ENCODE measurements at places on chromosomes 16 and 17.

- no peak for DNase-seq
Measured at GRCh38 chr17:39729280-39729851, 966 bp downstream of the MIEN1 start.

- no peak for DNase-seq
Measured at GRCh38 chr17:48642059-48642842, 16.1 kb upstream of the HOXB9 start.

DNA sequence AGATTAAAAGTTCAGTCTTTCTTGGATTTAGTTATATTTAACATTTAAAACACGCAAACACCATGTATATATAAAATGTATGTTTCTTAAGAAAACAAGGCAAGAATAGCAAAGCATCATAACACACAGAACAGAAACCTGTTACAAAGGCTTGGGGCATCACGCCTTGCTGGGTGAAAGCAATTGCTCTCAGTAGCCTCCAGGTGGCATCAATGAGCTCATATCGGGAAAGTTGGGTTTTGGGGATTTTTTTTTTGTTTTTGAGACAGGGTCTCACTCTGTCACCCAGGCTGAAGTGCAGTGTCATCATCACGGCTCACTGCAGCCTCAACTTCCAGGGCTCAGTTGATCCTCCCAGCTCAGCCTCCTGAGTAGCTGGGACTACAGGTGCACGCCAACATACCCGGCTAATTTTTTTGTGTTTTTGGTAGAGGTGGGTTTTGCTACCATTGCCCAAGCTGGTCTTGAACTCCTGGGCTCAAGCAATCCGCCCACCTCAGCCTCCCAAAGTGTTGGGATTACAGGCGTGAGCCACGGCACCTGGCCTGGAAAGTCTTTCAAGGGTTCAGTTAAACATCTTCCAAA, 56.9 kb downstream of the CYB5D2 start:
- DNase-seq: peak; percentile 32

DNA sequence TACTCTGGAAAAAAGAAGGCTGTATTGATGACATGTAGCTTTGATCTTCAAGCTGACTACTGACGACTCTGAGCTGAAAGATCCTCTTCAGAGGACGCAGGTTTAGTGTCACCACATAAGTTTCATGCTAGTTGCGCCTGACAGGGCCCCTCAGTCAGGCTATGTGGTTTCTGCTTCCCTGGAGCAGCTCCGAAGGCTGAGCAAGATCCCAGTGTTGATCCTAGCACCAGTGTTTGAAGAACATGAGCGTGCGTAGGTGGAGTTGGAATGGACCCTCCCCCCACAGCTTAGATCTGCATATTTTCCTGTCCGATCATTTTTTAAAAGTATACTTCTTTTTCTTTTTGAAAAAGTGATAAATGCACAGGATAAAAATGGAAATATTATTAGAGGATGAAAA, 17.3 kb downstream of the BANP start:
- DNase-seq: no peak

DNA sequence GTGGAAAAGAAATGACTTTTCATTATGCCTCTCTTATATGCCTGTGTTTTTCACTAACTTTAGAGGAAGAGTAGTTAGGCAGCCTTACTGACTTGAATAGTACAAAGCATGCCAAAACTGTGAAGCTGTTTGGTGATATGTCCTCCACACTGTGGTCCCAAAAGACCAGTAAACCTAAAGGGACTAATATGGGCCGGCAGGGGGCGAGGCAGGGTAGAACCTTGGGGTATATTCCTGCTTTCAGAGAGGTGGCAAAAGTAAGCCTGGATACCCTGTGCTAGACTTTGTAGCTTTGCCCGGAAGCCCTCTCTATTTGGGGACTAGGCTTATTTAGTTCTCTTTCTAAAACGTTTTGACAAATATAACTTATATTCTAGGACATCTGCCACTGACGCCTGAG, 36.5 kb upstream of the VWA3A start:
- DNase-seq: no peak

- DNase-seq: no peak
Measured at GRCh38 chr16:80852261-80852872, 48.0 kb upstream of the CDYL2 start.

DNA sequence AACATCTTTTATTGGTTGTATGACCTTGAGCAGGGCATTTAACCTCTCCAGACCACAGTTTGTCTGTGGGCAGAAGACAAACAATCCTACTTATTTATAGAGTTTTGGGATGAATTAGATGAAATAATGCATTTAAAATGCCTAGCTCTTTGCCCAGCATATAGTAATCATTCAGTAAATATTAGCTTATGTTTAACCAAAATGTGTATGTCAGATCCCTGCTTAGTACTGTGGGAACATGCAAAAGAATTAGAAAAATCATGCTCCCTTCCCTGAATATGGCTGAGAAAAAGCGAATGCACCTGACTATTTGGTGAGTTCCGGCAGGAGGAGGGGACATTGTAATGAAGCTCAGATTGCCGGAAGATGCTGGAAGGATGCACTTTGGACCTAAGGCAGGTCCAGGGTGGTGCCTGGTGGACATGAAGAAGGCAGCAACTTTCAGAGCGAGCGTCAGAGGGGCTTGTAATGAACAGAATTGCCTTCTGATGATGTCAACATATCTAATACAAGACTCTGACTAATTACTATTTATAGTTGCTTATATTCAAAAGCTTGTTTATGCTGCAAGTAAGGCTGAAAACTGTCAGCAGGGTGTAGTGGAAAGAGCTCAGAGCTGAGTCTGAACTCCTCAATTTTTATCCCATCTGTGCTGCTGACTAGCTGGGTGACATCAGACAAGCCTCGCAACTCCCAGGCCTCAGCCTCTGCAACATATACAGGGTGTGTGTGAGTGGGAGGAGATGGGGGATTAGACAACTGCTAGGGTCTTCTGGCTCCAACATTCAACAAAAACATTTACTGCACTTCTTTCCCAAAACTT, 221.2 kb downstream of the PRKCA start:
- DNase-seq: no peak

- DNase-seq: no peak
Measured at GRCh38 chr17:41666237-41666641, 22.4 kb upstream of the EIF1 start.

DNA sequence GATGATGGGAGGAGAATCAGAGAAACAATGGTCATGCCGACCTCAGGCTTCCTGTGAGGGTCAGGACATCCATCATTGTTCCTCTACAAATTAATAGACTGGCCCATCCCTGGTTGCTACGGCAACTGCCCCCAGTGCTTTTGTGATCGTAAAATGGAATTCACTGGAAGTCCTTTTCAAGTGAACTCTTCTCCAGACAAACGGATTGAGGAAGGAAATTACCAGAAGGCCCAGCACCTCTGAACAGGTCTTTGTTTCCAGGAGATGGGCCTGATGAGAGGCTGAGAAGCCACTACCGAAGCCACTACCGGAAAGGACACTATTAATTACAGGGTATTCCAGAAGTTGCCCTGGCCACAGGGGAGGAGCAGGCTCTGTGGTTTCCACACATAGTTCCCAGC, 126.0 kb downstream of the MGAT5B start:
- no peak for DNase-seq

DNA sequence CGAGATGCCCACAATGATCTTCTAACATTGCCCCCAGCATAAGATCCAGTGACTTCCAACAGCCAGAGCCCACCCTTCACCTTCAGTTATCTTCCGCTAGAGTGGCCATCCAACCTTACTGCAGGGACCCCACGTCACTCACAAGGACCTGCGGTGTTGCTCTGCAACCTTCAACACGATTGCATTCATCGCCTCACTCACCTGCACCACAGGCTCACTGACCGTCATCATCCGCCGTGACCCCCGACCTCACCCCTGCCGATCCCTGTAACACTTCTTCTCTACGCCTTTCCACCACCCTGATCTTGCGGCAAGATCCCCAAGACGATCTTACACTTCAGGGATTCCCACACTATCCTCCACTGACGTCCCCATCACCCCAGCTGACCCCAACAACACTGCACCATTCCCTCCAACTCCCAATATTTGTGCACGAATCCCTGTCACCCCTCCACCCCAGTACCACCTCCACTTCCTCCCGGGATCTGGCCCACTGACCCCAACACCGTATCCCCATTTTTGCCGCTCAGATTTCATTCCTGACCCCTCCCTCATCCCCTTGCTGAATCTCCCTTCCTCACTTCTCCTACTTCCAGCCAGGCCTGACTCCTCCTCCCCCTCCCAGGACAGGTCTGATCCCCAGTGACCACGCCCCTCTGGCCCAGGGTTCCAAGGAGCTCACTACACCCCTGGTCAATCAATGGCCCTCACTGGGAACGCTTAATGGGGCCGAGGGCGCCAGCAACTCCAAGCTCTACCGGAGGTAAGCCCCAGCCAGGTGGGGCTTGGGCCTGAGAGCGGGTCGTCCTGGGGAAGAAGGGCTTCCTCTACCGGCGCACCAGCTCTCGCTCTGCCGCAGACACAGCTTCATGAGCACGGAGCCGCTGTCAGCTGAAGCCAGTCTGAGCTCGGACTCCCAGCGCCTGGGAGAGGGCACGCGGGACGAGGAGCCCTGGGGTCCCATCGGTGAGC, 7.6 kb downstream of the RUNDC3A start:
- DNase-seq: no peak

GRCh38 chr16:84062734-84063640, 20.4 kb upstream of the SLC38A8 start:
- peak; percentile 52 for DNase-seq

- no peak for DNase-seq
Measured at GRCh38 chr16:12896562-12896961, 4.8 kb upstream of the SHISA9 start.

DNA sequence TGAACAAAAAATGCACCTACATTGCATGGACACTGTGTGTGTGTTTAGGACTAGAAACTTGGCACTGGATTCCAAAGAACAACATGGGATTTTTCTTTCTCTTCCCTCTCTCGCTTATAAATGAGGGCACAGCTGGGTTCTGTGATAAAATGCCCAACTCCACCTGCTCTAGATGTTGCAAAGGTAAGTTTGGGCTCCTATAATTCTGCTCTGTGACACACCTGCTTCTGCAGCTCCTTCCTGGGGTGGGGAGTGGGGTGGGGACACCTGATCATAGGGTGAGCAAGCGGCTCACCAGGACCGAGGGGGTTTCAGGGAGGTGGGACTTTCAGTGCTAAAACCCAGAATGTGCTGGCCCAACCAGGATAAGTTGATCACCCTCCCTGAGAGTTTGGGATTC, 104.3 kb downstream of the AXIN2 start:
- DNase-seq: no peak

GRCh38 chr17:29760279-29761039, 137.7 kb upstream of the CORO6 start:
- no peak for DNase-seq

DNA sequence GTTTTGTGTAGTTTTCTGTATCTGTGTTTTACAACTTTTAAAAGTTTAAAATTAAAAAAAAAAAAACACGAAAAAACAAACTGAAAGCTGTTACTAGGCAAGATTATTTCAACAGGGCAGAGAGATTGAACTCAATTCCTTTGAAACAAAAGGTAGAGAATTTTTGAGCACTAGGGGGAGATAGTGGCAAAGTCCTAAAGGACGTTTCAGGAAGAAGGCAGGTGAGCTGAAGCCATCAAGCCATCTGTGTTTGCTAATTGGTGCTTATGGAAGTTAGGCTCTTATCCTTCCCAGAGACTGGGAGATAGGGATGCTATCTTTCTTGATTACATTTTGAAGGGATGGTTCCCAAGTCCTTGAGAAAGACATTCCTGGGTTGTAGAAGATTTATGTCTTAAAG, 70.6 kb upstream of the CLEC3A start:
- DNase-seq: no peak

DNA sequence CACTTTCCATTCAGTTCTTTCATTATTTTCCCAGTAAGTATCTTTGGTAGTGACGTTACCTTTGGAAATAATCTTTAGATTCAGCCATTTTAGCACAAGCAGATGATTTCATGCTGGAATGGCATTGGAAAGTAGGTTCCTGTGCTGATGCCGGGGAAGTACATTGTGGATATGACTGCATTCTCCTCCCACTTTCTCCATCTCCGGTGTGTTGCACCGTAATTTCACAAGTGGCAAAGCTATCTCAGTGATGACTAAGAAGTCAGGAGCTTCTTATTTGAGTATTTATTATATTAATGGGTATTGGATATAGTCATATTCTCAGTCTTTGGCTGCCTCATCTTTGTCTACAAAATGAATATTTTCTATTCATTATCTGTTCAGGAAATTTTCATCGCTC, 69.8 kb downstream of the MRTFB start:
- DNase-seq: no peak

- peak; percentile 73 for DNase-seq
Measured at GRCh38 chr16:58661199-58661830, 23.3 kb downstream of the SLC38A7 start.

DNA sequence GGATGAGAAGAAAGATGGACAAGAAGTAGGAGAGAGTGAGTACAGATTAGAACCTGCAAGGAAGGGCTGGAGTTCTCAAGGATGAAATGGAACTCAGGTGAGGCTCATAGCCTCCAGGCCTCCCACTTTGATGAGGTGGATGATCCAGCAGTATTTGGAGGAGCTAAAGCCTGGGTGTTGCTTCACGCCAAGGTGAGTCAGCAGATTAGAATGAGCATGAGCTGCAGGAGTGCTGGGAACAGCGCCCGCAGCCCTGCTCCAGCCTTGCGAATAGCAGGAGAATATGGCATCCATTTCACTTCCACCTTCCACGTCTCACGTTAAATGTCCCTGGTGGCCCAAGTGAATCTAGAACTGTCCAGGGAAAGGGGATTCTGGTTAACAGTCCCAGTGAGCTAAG, 94.4 kb upstream of the CPHXL start:
- DNase-seq: no peak

DNA sequence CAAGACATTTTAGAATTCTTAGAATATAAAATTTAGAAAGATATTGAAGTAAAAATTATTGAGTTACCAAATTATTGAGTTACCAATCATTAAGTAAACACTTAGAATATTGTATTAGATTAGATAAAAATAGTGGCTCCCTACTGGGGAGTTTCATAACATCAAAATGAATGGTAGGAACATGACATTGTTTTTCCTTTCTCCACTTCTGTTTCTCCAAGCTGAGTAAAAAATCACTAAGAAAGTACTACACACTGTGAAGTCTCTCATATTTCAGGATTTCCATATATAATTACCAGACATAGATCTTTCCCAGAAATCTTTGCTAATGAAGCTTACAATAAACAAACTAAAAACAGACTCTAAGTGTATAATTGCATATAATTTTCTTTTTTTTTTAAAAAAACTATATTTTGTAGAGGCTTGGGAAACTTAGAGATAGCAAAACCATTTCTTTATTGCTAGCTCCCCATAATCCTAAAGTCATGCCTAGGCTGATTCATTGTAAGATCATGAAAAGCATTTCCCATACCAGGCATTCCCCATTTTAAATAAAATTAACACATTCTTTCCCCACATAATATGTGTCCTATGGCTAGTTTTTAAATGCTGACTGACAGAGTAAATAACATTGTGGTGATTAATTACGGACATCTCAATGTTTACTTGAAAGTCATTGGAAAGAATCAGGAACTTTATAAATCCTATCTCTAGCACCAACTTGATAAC, 1408.7 kb upstream of the GOT2 start:
- DNase-seq: no peak

DNA sequence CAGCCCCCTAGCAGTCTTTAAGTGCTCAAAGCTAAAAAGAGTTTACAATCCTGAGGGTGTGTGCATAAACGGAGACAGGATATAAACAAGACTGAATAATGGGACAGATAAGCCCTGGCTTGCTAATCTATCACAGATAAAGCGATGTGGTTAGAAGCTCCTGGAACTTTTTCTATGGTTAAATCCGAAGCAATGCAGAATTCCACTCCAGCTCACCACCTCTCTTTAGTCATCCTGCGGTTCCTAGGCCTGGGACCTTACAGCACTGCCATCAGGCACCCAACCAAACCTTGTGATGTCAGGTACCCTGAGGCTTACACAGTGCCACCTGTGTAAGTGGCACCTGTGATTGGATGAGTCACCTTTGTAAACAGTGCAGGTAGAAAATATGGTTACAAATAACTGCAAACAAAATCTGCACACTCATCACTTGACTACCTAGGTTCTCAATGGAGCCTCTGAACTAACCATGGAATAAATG, 31.5 kb upstream of the B4GALNT2 start:
- no peak for DNase-seq
